Fibroblast of the aortic adventitia (primary cell): ENCODE measurements at places on chromosomes 7 and 10. TPM values are rescaled to one million over a fixed set of nuclear protein-coding genes. Genes with fewer than 3 reads are reported as not detected.

Gene CELF2
- total RNA-seq = 21.9 and 42.8 TPM in 2 replicates

Gene SFMBT2
- 0.25 and 2.0 TPM in 2 replicates for total RNA-seq

Gene TPK1
- 6.5 and 7.6 TPM in 2 replicates for total RNA-seq

Gene SPAM1
- not detected in 2 replicates for total RNA-seq

Gene PAX4
- total RNA-seq = not detected in 2 replicates

Gene KEL
- total RNA-seq = not detected in 2 replicates

Gene RASSF4
- 1.9 and 3.8 TPM in 2 replicates for total RNA-seq

Gene COL28A1
- total RNA-seq = 0.09 TPM in 1 of 2 replicates, not detected in the other

Gene SMKR1
- 0.65 and 0.72 TPM in 2 replicates for total RNA-seq

Gene CCDC126
- total RNA-seq = 3.9 and 8.5 TPM in 2 replicates

Gene PNLIP
- total RNA-seq = not detected in 2 replicates

Gene ELOVL3
- 0.09 TPM in 1 of 2 replicates, not detected in the other for total RNA-seq

DNA sequence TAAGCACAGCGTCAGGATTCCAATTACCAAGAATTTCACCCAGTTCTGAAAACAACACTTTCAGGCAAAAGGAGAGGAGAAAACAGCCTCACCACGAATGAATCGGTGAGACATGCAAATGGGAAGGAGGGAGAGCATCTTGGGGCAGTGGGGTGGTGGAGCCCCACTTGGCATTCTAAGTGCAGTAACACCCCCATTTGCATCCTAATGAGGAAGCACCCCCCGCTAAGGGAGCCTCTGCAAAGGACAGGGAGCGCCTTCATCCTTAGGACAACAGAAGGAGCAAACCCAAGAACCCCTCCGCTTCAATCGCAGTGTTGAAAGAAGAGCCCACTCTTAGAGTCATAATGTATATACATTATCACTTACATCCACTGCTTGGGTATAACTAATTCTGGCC is 46.8 kb downstream of the NRAP start:
- no peak for DNase-seq

GRCh38 chr10:55631071-55631654 is 729.9 kb downstream of the ZWINT start:
- no peak for DNase-seq

GRCh38 chr7:79646278-79646677 is 192.8 kb upstream of the MAGI2 start:
- no peak for DNase-seq

GRCh38 chr10:45202242-45202641 is 113.2 kb downstream of the OR13A1 start:
- DNase-seq = no peak

DNA sequence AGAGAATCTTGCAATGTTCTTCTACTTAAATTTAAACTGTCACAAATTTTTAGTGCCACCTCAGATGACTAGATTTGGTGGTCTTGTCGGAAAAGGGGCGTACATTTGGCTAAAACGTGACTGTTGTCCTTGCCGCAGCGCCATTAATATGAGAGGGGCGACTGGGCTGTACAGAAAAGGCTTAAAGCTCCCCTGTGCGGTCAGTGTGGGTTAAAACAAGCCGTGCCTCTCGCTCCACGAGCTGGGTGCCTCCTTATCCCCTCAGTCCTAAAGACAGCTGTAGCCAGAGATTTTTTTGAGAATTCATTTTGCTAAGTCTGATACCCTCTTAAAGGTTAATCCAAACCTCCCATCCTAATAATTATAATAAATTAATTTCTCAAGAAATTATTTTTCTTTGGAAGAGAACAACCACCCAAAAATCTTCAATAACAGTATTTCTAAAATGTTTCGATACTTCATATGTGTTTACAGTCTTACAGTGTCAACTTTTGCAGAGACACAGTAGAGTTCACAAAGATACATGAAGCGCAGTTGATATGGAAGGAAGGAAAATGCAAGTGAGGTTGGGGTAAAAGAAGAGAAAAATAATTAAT is 68.6 kb downstream of the C7orf25 start:
- DNase-seq = peak; percentile 55

DNA sequence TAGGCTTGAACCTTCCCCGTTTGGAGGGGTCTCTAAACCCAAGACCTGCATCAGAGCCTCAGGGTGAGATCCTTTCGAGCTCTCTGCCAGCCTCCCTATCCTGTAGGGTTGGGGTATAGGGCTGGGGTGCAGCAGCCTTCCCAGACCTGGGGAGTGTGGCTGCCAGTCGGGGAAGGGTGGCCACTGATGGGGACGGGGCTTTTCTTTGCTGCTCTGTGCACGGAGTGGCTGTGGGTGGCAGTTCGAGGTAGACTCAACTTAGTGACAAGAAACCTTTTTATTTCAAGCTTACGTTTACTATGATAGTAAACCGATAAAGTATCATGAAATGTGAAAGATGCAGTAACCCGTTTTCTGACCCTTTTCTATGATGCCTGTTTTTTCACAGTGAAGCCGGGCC is 13.0 kb downstream of the ZNF316 start:
- no peak for DNase-seq

- DNase-seq = peak; percentile 65
These were observed 23.0 kb downstream of the PHYH start for GRCh38 chr10:13276749-13277365.

GRCh38 chr10:132642732-132643008 is 105.1 kb downstream of the INPP5A start:
- no peak for DNase-seq

GRCh38 chr7:140334341-140335057 is 63.8 kb downstream of the SLC37A3 start:
- DNase-seq = no peak

DNA sequence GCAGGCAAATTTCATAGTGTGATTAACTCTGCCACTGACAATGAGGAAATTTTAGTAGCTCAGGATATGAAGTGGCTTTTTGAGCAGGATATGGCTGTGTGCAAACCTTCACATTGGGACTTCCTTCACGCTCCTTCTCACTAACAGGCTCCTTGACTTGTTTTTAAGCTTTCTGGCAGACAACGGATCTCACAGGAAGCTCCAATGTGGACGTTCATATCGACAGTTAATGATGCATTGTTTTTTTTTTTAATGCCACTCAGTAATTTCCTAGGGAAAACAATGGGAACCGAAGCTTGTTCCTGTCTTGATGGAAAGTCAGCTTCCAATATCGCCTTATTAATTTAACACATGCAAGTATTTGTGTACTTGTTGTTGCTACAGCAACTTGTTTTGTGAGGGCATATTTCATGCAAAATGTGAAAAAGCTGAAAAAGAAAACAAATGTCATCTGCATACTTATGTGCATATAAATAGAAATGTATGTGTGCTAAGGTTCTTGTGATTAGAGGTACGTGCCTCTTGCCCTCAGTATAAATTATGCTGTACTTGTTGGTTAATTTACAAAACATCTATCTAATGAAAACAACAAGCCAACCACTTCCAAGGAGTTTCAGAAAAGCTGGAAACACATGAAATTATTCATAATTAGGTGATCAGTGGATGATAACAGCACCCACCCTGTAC is 84.7 kb downstream of the NRP1 start:
- DNase-seq = no peak

DNA sequence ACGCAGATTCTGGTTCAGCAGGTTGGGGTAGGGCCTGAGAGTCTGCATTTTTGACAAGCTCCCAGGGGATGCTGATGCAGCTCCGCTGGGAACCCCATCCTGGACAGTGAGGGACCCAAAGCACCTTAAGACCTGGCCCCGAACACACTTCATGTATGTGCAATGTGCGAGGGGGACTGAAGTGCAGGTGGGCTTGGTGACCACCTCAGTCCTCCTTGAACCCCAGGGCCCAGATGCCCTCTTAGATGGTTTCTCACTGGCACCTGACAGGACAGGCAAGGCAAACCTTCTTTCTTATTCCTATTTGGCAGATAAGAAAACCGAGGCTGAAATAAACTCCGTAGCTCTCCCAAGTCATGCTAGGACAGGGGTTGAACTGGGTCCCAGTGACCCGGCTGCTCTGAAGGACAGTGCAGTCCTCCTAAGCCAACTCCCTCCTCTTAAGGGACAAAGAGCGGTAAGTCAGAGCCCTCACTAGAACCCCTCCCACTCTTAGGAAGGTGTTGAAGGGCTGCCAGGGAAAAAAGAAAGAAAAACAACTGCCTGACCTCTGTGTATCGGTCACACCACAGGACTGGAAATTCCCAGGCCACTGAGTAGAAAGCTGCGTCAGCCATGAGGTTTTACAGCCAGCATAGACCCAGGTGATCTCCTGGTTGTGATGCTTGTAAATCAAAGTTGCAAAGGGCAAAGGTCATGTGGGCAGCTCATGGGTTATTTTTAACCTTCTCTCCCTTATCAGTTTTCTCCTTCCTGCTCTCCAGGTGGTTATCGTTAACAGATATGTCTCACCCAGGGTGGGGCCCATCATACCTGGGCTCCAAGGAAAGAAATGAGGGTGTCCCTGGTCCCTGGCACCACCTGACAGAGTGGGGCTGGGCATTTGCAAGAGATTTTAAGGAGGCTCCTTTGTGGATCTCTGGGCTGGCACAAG is 90.9 kb upstream of the SMNDC1 start:
- DNase-seq = peak; percentile 97

DNA sequence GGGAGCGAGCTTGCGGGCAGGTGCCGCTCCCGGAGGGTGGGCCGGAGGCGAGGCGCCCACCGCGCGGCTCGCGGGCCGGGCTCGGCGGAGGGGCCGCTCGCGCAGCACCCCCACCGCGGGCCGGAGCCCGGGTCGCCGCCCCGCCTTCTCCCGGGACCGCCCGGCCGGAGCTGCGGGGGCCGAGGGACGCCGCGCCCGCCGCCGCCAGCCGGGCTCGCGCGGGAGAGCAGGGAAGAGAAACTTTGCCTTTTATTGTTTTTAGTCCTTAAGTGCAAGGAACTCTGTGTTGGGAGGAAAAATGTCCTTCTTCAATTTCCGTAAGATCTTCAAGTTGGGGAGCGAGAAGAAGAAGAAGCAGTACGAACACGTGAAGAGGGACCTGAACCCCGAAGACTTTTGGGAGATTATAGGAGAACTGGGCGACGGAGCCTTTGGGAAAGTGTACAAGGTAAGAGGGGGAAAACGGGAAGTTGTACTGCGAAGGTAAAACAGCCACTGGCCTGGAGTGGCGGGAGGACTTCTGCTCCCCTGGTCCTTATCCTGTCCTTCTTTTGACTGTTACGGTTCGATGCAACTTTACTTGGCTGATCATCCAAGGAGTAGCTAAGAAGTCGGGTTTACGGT is 620 bp downstream of the SLK start:
- peak; percentile 30 for DNase-seq

DNA sequence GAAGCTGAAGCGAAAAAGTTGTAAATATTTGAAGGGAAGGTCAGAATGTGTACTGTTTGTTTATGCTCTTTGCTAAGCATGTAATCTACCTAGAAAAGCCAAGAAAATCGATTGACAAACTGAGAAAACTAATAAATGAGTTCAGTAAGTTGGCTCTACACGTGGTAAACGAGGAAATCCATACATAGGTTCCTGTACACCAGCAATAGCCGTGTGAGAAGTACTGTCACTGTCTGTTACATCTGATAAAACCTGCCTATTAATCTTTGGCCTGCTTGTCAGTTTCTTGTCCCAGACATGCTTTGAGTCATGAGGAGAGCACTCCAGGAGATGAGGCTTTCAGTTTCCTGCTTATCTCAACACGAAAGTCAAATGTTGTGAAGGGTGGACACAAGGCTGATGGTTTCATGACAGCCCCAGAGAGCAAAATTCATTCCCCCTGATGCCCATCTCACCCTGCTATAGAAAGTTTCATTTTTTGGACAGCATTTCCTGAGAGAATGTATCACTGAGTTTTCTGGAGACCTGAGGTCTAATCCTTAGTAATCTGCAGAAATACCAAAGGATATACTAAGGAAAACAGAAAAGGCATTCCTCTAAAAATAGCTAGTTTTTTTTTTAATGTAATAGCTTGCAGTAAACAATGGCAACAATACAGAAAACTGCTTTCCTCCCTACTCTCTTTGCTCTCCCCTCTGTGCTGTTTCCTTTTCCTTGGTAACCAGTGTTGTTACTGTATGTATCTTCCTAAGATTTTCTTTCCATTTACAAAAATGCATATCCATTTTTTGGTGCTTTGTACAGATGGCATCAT is 18.8 kb downstream of the BMPR1A start:
- peak; percentile 27 for DNase-seq

GRCh38 chr7:38284553-38284952 is 11.1 kb upstream of the TARP start:
- no peak for DNase-seq

- DNase-seq = no peak
These were observed 154.8 kb downstream of the GRID1 start for GRCh38 chr10:86211691-86212390.

- DNase-seq = peak; percentile 97
These were observed 28.1 kb downstream of the ARL4A start for GRCh38 chr7:12715372-12716133.

GRCh38 chr7:155282671-155283070 is 15.0 kb upstream of the INSIG1 start:
- no peak for DNase-seq

GRCh38 chr10:6473901-6474370 is 106.1 kb downstream of the PRKCQ start:
- DNase-seq = peak; percentile 5

DNA sequence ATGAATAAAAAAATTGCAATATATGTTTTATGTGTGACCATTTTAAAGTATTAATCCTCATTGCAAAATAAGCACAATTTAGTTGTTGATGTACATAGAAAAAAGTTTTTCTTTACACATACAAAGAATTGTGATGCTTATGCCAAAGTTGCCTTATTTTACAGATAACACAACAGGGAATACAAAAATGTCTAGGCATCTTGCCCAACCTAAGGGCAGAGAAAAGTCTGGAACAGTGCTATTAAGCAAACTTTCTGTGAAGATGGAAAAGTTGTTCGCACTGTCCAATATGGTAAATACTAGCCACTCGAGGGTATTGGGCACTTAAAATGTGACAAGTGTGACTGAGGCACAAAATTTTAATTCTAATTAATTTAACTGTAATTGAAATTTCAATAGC is 190.2 kb upstream of the HGF start:
- DNase-seq = peak; percentile 70

DNA sequence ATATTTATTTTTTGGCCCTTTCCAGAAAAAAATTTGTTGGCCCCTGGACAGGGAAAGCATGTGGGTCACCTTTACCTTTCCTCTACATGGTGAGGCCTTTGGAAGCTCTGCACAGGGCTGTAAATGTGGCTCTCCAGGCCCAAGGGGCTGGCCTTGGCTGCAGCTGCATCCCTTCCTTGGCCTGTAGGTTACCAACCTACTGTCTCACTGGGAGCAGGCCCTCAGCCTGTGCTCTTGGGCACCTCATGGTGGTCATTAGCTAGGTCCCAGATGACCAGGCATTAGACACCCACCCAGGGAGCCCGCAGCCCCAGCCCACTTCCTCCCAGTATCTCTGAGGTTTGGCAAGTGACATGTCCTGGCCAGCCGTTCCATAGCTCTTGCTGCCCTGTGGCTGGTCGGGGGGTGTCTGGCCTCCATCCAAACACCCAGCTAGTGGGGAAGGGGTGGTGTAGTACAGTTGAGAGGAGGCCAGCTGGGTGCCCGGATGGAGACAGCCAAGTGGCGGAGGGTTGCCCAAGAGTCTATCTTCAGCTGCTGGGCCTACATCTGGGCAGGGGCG is 7.1 kb upstream of the CPA5 start:
- DNase-seq = no peak

GRCh38 chr7:74324531-74325209 is 35.5 kb downstream of the CLIP2 start:
- peak; percentile 27 for DNase-seq

- no peak for DNase-seq
These were observed 228.5 kb downstream of the TCERG1L start for GRCh38 chr10:131082991-131083481.

- peak; percentile 16 for DNase-seq
These were observed 56.2 kb downstream of the ARMC3 start for GRCh38 chr10:22984066-22984465.

- no peak for DNase-seq
These were observed 81.2 kb downstream of the PARP12 start for GRCh38 chr7:139981511-139981895.

- no peak for DNase-seq
These were observed 60.2 kb downstream of the VCL start for GRCh38 chr10:74058071-74058470.

- no peak for DNase-seq
These were observed 193.6 kb upstream of the PFKP start for GRCh38 chr10:2873769-2874168.
